Hepatocyte (in vitro differentiated cells): ENCODE measurements at places on chromosomes 16 and 17.

- no peak for DNase-seq
Observed at GRCh38 chr17:2051933-2052559, 2.9 kb upstream of the HIC1 start.

- DNase-seq = no peak
Observed at GRCh38 chr17:43900858-43901754, 6.2 kb downstream of the MPP2 start.

- DNase-seq = no peak
Observed at GRCh38 chr16:81237282-81237681, 1.2 kb upstream of the BCO1 start.

DNA sequence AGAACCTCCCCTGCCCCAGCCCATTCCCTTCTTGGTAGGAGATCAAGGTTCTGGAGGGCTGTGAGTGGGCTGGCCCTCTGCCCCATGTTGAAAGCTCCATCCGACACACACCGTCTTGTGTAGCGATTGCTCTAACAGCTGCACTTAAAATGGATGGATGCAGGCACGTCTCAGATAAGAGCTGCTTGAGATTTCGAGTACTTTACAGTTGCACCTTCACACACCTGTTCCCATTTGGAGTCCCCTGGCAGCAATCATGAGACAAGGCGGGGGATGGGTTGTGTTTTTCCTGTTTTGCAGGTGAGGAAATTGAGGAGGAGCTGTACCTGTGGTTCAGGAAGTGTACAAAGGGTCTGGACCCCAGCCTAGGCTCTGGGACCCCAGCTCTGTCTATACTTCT, 25.6 kb upstream of the TAC4 start:
- no peak for DNase-seq

GRCh38 chr16:65185241-65185778, 63.4 kb upstream of the CDH11 start:
- no peak for DNase-seq
